ENCODE measurements at places on chromosomes 1 and 21. TPM values are rescaled to one million over a fixed set of nuclear protein-coding genes. Genes with fewer than 3 reads are reported as not detected.

The S1PR1 gene
- 169 TPM for total RNA-seq

The PLEKHO1 gene
- 107 TPM for total RNA-seq

The SLC45A1 gene
- total RNA-seq: 1.8 TPM

The NCF2 gene
- under 0.01 TPM for total RNA-seq

The SLC6A17 gene
- total RNA-seq: under 0.01 TPM

The ACTN2 gene
- total RNA-seq: not detected

The SH2D1B gene
- total RNA-seq: not detected

The EVA1B gene
- total RNA-seq: 59.6 TPM

The ZNF648 gene
- total RNA-seq: not detected

The ST6GALNAC3 gene
- 25.1 TPM for total RNA-seq

The CFHR1 gene
- not detected for total RNA-seq

The RHD gene
- not detected for total RNA-seq

The PTGS2 gene
- 1.1 TPM for total RNA-seq

The INSRR gene
- not detected for total RNA-seq

The COL8A2 gene
- 1.8 TPM for total RNA-seq

The S100A8 gene
- total RNA-seq: not detected

The PAX7 gene
- total RNA-seq: not detected

The ERG gene
- total RNA-seq: 39.3 TPM

The CHI3L2 gene
- total RNA-seq: not detected

The S100A7 gene
- not detected for total RNA-seq

The LRRC53 gene
- total RNA-seq: not detected

The TMEM125 gene
- not detected for total RNA-seq

The TRAF3IP3 gene
- total RNA-seq: not detected

The KRTAP19-3 gene
- not detected for total RNA-seq

The SPATA21 gene
- total RNA-seq: not detected

The SHISAL2A gene
- total RNA-seq: not detected

The RASSF5 gene
- 0.06 TPM for total RNA-seq

The OR2L8 gene
- 0.31 TPM for total RNA-seq

The NUDT4B gene
- total RNA-seq: 36.6 TPM

The MAP7D1 gene
- total RNA-seq: 66.9 TPM

The SUCO gene
- 22.8 TPM for total RNA-seq

The FAM131C gene
- not detected for total RNA-seq

The GJB4 gene
- total RNA-seq: not detected

The UMODL1 gene
- not detected for total RNA-seq

The SPRR2A gene
- not detected for total RNA-seq

The CCDC190 gene
- total RNA-seq: 0.38 TPM

The PLA2G2A gene
- not detected for total RNA-seq

The MPL gene
- total RNA-seq: not detected

The IFI44 gene
- total RNA-seq: 13.9 TPM

The LCE1D gene
- total RNA-seq: not detected

The ZNF593OS gene
- total RNA-seq: not detected

The NUP210L gene
- total RNA-seq: 0.16 TPM

The KCNE2 gene
- not detected for total RNA-seq

The C1orf210 gene
- total RNA-seq: not detected

The CGN gene
- under 0.01 TPM for total RNA-seq

The FCRL1 gene
- not detected for total RNA-seq

The OR14K1 gene
- total RNA-seq: not detected

The MAD2L2 gene
- 31.9 TPM for total RNA-seq

The USP21 gene
- 7.8 TPM for total RNA-seq

The C1orf167 gene
- 0.19 TPM for total RNA-seq

The NEGR1 gene
- total RNA-seq: 5.6 TPM

The FRRS1 gene
- total RNA-seq: 3.5 TPM

The TMPRSS15 gene
- not detected for total RNA-seq

Data from bladder microvascular endothelial cell (primary cell).